K562 (cell line): ENCODE measurements at places on chromosomes 7 and 10.

- DNase-seq, result no peak
Measured at GRCh38 chr10:62815381-62816075, 638 bp downstream of the EGR2 start.

DNA sequence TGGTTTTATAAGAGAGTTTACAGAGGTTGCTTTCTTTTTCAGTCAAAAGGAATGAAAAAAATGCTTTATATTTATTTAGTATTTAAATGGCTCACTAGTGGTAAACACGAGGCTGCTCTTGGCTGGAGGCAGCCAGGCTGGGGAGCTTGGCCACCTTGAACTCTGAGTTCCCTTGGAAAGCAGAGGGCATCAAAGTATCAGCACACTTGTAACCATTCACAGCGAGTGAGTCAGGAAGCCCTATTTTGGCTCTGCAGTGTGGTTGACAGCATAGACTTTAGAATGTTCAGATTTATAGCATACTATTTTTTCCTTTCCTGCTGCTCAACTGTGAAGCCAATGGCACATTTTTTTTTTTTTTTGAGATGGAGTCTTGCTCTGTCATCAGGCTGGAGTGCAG, 51.6 kb downstream of the CYCS start:
- no peak for DNase-seq

- no peak for DNase-seq
Measured at GRCh38 chr7:81064426-81064825, 145.6 kb upstream of the SEMA3C start.

DNA sequence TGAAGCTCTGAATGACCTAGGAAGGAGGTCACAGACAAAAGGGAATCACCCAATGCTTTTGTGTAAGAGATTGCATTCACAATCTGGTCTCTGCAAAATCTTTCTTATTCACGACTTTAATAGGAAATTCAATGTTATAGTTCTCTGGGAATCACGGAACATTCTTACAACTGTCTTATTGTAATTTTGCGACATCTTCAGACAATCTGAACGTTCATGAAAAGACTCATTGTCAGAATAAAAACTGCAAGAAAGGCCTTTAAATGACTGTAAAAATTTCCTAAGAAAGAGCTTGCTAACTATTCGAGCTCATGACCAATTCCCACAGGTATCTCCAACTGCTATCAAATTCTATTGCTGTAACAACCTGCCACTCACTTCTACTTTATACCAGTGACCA, 130.7 kb downstream of the DGKI start:
- no peak for DNase-seq

- peak; percentile 25 for DNase-seq
Measured at GRCh38 chr7:22348379-22348778, 8.6 kb downstream of the RAPGEF5 start.

DNA sequence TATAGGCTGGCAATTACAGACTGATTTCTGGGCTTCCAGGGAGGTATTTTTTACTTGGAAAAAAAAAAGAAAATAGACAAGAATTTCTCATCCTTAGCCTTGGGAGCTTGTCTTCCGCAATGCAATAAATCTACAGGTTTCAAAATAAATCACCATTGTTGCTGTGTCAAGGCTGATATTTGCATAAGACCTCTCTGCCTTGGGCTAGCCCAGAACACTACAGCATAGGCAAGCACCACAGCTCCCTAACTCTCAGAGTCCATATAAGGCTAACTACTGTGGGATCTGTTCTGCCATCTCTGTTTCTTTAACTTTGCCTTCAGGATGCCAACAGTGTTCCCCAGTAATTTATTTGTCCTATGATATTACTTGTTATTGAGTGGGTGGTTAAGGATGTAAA, 64.4 kb downstream of the ZWINT start:
- DNase-seq, result no peak

GRCh38 chr10:60654813-60655464, 123.3 kb upstream of the CDK1 start:
- DNase-seq, result no peak
